ENCODE measurements at places on chromosomes 6 and 20. TPM values are rescaled to one million over a fixed set of nuclear protein-coding genes. Genes with fewer than 3 reads are reported as not detected.

GRCh38 chr6:72798196-72798595, 176.3 kb downstream of the KCNQ5 start:
- no peak for DNase-seq

DNA sequence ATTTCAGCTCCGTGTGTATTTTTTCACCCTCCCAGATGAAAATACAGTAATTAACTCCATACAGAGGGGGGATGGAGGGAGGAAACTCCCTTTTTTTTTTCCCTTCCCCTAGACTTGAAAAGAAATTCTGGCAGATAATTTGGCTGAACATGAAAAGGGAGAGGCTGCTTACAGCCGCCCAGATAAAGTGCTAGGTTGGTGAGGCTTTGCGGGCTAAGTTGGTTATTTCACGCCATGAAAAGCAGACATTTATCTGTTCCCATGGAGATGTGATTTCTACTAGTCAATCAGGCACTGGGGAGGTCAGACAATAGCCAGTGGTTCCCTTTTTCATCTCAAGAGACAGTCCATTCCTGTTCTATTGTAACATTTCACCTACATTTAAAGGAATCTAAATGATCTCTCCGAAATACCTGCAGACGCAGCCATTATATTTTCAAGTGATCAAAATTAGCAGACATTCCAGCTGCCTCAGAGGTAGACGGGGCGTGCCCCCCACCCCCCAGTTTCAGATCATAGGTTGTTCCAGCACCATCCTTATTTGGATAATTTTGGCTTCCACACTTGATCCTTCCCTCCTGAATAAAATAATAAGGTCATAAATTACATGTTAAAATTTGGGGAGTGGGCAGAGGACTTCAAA, 143.9 kb upstream of the ZNF217 start:
- no peak for DNase-seq

DNA sequence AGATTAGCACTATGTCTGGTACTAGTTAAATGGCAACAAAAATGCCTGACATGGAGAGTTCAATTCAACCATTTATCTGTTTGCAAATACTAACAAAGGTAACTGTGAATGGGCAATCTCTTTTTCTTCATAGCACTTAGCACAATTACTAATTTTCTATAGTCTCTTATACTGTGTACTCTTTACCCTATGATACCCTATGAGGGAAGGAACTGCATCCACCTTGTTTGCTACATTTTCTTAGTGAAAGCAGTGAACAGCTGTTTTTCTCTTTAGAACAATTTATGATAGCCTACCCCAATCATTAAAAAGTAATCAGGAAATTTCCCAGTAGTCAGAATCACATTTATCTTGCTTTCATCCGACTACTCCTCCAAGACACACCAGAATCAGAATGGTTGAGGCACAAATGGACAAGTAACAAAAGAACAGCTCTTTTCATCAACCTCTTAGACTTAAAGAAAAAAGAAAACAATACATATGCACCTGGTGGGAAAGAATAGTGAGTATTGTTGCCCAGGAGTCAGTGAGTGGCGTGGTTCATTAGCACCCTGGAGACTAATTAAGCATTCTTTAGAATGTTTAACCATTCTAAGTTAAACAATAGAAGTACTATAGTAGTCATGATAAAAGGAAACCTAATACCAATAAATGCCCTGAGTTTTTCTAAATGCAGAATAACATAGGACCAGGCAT, 16.7 kb downstream of the ZNF292 start:
- no peak for DNase-seq

Gene POPDC3
- total RNA-seq, result 1.3 TPM
